Stimulated activated CD4-positive, alpha-beta T cell treated with anti-CD3 and anti-CD28 coated beads, Interleukin-4, amount 100 ng/mL, for 1 hour (primary cell): ENCODE measurements at places on chromosomes 11 and 22.
A peak's percentile ranks its signal among the peaks of the same experiment; 100 is the strongest.

DNA sequence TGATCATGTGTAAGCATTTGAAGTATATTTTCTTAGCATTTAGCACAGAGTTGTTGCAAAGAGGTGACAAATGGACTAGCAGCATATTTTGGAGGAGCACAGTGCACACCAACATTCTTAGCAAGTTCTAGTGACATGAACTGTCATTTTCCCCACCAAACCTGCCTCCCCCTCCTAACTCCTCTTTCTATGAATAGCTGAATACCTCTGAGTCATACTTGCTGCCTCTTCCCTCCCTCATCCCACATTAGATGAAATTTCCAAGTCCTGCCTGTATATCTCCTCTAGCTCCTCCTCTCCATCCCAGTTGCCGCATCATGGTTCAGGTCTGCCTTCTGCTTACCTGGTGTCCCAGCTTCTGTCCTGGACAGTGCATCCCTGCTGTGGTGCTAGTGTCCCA is 7.2 kb downstream of the OSBP2 start:
- no peak for DNase-seq

GRCh38 chr11:132873841-132874240 is 658.5 kb downstream of the OPCML start:
- no peak for DNase-seq

GRCh38 chr11:118276422-118276821 is 12.3 kb upstream of the MPZL2 start:
- no peak for DNase-seq

- DNase-seq: no peak
These were observed 44.2 kb upstream of the LINC01488 start for GRCh38 chr11:69437001-69437875.

DNA sequence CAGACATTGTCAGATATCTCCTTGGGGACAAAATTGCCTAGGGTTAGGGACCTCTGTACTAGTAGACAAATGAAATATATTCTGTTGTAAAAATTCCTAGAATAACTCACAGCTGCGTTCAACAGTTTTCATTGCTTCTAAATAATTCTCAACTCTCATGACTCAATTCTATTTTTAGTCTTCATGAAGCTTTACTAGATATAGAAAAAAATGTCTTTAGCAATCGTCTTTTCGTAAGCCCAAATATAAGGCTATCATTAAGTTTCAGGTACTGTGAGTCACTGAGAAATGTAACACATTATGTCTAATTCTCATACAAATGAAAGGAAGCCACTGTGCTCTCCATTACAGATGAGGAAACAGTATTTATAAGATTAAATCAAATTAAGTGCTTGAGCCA is 6.4 kb downstream of the MMP12 start:
- no peak for DNase-seq

GRCh38 chr22:27962268-27963044 is 43.4 kb upstream of the PITPNB start:
- no peak for DNase-seq

DNA sequence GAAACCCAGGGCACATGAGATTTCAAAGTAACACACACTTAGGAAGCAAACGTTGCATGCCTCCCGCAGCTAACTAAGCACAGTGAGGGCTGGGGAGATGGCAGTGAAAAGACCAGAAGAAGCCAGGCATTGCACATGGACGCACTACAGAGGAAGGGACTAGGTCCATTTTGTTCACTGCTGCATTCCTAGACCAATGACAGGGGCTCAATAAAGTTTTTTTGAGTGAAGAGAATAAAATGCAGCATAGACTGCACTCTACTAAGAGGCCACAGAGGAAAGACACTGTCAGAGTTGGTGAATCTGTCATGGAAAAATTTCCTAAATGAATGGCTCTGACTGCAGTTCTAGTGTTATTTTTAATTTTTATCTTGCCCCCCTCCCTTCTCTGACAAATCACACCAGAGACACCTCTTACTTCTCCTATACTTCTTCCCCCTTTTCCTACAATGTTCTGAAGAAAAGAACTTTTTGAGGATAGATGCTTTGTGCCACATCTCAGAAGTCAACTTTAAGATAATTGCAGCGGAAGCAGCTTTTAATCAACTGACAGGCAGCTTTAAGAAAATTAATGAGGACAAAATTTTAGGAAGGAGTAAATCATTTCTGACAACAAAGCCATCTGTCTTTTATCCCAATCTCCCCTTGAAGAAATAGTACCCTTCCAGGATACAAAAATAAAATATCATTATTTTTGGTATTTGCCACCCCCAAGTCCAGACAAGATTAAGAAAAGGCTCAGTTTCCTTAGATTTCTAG is 34.8 kb upstream of the CHRM4 start:
- no peak for DNase-seq

DNA sequence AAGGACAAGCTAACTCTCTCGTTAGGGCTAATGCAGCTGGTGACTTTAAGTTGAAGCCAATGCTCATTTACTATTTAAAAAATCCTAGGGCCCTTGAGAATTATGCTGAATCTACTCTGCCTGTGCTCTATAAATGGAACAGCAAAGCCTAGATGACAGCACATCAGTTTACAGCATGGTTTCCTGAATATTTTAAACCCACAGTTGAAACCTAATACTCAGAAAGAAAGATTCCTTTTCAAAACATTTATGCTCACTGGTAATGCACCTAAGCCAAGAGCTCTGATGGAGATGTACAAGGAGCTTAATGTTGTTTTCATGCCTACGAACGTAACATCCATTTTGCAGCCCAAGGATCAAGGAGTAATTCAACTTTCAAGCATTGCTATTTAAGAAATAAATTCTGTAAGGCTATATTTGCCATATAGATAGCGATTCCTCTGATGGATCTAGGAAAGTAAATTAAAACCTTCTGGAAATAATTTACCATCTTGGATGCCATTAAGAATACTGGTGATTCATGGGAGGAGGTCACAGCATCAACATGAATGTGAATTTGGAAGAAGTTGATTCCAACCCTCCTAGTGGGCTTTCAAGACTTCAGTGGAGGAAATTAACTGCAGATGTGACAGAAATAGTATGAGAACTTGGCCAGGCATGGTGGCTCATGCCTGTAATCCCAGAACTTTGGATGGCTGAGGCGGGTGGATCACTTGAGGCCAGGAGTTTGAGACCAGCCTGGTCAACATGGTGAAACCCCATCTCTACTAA is 14.5 kb downstream of the XNDC1N start:
- DNase-seq: no peak

DNA sequence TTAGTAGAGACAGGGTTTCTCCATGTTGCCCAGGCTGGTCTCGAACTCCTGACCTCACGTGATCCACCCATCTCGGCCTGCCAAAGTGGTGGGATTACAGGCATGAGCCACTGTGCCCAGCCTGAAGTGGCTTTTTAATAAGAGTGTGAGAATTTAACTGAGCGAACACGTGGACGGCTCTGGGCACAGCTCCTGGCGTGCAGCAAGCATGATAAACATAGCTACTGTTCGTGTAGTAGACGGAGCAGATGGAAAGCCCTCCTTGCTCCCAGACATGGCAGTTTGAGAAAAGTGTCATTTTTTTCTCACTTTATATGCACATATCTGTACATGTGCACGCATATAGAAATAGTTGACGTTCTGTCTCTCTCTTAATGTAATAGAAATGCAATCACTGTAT is 7.0 kb downstream of the EMID1 start:
- DNase-seq: no peak

DNA sequence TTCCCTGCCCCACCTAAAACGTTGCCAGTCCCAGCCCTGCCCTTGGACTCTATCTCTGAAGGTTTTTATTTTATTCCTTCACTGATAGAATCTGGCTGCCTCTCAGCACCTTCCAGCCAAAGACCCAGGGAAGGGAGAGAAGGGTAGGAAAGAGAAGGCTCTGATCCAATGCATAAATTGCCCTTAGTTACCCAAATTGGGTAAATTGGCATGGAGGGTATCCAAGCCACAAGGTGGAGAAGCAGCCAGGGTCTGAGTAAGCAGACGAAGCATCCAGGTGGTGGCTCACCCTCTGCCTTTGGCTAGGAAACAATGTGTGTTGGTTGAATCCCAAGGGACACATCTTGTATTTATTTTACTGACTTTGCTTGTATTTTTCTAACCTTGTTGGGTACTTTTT is 89.0 kb downstream of the FEZ1 start:
- no peak for DNase-seq

- peak; percentile 72 for DNase-seq
These were observed 3.9 kb downstream of the UCP3 start for GRCh38 chr11:74004759-74005615.

GRCh38 chr11:68579455-68579854 is 104.9 kb upstream of the GAL start:
- DNase-seq: no peak

DNA sequence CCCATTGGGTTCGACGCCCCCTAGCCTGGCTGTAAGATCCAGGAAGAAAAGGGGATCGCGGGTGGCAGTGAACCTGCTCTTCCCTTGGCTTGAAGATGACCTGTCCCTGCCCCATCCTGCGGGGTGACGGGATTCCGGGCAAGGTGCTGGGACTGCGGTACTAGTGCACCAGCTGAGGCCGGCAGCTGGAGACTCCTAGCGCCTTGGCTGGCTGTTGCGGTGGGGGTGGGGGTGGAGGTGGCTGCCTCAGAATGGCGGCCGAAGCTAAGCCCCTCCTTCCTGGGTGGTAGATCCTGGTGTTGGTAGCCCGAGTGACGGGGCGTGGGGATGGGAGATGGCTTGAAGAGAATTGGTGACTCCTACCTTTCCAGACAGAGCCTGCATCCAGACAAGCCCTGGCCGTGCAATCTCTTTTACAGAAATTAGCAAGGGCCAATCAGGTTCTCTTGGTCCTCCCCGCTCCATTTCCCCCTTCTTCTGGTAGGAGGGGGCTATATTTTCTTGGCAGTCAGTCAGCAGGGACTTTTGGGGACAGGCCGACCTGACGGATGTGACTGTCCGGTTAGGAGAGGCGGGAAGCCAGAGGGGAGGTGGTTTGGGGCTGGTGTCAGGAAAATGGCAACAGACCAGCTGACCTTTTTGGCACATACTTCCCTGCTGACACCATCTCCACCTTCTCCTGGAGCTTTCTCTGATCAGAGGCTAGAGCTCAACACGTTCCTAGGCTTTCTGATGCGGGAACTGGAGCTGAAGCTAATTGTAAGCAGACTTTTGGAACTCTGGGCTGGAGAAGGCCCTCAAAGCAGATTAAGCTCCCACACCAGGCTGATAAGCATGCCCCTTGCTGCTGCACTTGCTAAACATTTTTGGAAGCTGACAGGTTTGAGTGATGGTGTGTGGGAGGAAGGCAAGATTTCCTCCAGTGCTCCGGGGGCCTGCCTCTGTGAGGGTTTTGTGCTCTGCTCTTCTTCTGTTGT is 2.0 kb downstream of the NAV2 start:
- DNase-seq: peak; percentile 5

DNA sequence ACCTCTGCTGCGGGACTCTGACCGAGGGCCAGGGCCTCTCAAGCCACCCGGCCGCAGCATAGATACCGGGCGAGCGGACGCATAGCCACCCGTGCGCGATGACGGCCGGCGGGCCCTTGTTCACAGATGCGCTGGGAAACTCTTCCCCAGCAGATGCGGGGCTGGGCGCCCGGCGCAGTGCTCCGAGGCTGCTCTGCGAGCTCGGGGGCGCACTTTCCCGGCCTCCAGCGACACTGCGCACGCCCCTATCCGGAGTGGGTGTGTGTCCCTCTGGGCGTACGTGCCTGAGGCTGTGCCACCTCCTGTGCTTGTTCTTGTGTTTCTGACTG is 104.7 kb upstream of the E2F8 start:
- no peak for DNase-seq

DNA sequence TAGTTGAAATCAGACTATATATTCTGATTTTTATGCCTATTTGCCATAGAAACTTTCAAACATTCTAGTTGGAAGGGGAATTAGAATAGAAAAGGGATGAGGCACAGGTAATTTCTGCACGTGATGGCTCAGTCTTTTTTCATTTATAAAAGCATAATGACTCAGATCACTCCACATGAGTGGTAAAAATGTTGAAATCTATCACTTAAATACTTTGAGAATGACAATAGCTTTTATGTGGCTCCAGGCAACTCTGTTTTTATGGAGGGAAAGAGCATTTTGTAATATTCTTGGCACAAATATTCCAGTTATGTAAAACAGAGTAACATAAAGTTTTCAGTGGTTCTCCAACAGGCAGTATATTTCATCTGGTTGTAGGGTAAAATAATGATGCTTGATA is 5.9 kb upstream of the MMP3 start:
- DNase-seq: no peak

GRCh38 chr11:9066433-9066925 is 24.9 kb downstream of the SCUBE2 start:
- no peak for DNase-seq

DNA sequence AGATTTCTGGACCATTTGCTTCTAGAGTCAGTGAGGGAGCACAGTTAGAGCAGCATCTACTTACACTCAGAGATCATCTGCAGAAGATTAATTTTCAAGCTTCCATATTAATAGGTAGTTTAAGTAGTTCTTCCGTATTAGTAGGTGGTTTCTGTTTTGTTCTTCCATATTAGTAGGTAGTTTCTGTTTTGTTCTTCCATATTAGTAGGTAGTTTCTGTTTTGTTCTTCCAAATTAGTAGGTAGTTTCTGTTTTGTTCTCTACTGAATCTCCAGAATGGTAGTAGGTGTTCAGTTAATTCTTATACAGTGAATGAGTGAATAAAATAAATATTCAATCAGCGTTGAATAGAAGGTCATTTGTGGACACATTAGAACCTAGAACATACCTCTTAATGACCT is 175.7 kb downstream of the TMEM135 start:
- DNase-seq: no peak

GRCh38 chr22:29798801-29799200 is 31.6 kb downstream of the UQCR10 start:
- no peak for DNase-seq

- DNase-seq: no peak
These were observed 24.8 kb downstream of the RIBC2 start for GRCh38 chr22:45438336-45438735.

GRCh38 chr11:100240025-100240539 is 447.0 kb upstream of the ARHGAP42 start:
- DNase-seq: no peak

- DNase-seq: no peak
These were observed 207.6 kb downstream of the BRD1 start for GRCh38 chr22:49620003-49620556.

GRCh38 chr11:16512899-16513241 is 156.5 kb upstream of the SOX6 start:
- no peak for DNase-seq

DNA sequence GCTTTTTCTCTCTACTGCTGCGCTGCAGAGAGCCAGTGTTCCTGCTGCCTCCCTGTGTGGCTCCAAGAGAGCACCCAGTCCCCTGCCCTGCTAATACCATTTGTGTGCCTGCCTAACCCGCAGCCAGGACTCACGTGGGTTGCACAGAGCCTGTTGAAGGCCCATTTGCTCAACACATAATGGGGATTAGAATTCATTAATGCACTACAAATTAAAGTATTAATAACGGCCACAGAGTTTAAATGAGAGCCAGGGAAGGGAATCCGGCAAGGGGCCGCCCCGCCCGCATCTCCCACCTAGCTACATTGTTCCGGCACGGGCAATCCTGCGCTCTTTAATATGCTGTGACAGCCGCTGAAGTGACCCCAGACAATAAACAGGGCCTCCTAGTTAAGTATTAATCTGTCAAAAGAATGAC is 211.3 kb downstream of the NXPE2 start:
- DNase-seq: no peak
